ENCODE measurements at places on chromosomes 16 and 17. TPM values are rescaled to one million over a fixed set of nuclear protein-coding genes. Genes with fewer than 3 reads are reported as not detected.

TK2 gene
- total RNA-seq: 7.9 TPM

TNP2 gene
- not detected for total RNA-seq

SLC5A2 gene
- 0.45 TPM for total RNA-seq

KRTAP9-8 gene
- not detected for total RNA-seq

PDK2 gene
- total RNA-seq: 14.2 TPM

CLDN6 gene
- total RNA-seq: 426 TPM

NPIPA5 gene
- 2.3 TPM for total RNA-seq

TEKT5 gene
- total RNA-seq: 0.31 TPM

GAN gene
- total RNA-seq: 10.9 TPM

DHRS13 gene
- 11.9 TPM for total RNA-seq

NDRG4 gene
- total RNA-seq: 27.6 TPM

ROGDI gene
- total RNA-seq: 26.4 TPM

CLEC19A gene
- total RNA-seq: not detected

RRAD gene
- total RNA-seq: not detected

AGRP gene
- total RNA-seq: 1.1 TPM

CNGB1 gene
- total RNA-seq: not detected

HIRIP3 gene
- total RNA-seq: 20.5 TPM

RND2 gene
- total RNA-seq: 25.9 TPM

KCNH4 gene
- not detected for total RNA-seq

SLC16A5 gene
- total RNA-seq: 28.2 TPM

RPL38 gene
- 1,534 TPM for total RNA-seq

KRT31 gene
- total RNA-seq: not detected

SBK1 gene
- total RNA-seq: 23.6 TPM

SLC43A2 gene
- total RNA-seq: 37.7 TPM

ZSWIM7 gene
- 17.3 TPM for total RNA-seq

MIS12 gene
- total RNA-seq: 29.9 TPM

PHOSPHO1 gene
- total RNA-seq: 0.78 TPM
